Stimulated activated naive CD4-positive, alpha-beta T cell (primary cell): ENCODE measurements at places on chromosomes 7 and 10.

DNA sequence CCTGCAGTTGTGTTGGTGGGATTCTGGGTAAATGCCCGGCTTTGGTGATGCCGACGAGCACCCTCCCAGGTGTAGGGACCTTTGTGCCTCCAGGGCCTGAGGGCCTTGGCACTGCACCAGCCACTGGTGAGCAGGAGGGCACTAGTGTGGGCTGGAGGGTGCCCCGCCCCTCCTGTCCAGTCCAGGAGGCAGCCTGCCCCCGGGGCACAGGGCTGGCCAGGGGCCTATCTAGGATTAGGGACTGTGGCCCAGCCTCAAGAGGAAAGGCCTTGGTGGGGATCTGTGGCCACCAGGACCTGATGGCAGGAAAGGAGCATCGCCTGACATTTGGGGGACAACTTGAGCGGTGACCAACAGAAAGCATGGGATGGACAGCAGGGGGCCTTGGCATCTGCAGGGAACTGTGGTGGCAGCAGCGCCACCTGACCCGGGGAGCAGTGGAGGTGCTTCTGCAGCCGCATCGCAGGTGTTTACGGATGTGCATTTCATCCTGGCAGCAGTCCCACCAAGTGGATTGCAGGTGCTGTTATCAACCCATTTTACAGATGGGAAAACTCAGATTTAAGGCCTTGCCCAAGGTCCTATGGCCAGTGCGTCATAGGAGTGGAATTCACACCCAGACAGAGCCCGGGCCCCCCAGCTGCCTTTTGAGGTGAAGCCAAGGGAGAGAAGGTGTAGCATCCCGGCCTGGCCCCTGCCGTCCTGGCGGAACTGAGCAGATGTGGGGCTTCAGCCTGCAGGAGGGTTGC, 11.1 kb downstream of the ZNF316 start:
- DNase-seq, result no peak

DNA sequence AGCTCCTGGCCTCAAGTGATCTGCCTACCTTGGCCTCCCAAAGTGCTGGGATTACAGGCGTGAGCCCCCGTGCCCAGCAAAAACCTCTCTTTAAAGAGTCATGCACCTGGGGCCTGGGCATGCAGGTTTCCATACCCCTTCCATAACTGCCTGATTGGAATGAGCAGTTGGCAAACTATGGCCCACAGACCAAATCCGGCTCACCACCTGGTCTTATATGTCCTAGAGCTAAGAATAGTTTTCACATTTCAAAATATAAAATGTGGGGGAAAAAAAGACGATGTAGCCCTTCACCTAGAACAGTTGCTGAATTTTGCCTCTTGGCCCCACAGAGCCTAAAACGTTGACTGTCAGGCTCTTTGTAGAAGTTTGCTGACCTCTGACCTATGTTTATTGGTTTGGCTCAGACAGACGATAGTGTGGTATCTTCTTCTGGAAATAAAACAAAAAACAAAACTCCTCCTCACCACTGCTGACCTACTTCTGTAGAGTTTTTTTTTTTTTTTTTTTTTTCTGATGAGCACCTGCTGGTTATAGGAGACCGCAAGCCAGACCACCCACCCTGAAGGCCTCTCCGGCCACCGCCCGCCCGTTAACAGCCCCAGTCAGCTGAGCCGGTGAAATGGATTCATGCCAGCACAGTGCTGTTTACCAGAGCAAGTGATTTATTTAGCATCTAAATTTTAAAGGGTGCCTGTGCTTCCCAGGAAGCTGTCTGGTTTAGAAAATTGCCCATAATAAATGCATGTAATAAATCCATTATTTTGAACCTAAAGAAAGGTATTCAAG, 33.5 kb upstream of the SFRP5 start:
- no peak for DNase-seq

DNA sequence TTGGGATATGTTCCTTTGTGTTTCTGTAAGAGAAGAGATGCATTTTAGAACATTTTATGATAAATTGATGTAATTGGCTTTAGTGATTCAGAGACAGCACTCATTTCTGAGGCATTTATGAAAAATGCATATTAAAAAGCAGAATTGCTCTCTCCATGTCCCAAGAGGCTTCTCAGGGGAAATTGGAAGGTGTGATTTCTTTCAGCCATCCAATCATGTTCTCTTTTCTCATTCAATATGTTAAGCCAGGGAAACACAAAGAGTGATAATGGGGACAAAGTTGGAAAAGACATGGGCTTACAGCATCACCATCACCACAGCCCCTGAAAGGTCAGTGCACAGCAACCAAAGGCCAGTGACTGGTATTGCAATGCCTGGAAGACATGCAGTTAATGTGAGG, 129.9 kb upstream of the COL1A2 start:
- no peak for DNase-seq

DNA sequence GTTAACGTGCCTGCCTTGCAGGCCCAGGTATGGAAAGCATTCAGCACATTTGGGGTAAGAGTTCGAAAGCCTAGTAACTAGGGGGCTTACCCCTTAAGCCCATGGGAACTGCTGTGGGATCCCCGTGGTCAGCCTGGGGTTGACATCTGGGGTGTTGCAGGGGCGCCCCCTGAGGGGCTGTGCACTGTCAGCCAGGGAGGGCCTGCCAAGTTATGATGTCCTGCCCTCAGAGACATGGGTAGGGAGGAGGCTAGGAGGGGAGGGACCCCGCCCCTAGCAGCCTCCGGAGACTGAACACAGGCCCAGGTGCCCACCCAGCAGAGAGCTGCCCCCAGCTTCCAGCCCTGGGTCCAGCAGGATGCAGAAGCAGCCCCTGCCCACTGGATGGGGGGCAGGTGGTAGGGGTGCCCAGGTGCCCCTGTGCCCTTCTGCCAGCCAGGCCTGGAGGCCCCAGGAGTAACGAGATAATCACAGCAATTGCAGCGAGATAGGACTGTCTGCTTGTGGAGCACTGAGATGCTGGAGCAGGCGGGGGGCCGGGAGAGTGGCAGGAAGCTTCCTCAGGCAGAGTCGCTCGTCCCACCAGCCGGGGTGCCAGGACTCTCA, 153.3 kb downstream of the UBE2H start:
- DNase-seq, result no peak

- DNase-seq, result peak; percentile 49
Measured at GRCh38 chr10:4131407-4132215, 346.6 kb upstream of the KLF6 start.

GRCh38 chr7:72058579-72058978, 353.6 kb downstream of the CALN1 start:
- DNase-seq, result no peak

DNA sequence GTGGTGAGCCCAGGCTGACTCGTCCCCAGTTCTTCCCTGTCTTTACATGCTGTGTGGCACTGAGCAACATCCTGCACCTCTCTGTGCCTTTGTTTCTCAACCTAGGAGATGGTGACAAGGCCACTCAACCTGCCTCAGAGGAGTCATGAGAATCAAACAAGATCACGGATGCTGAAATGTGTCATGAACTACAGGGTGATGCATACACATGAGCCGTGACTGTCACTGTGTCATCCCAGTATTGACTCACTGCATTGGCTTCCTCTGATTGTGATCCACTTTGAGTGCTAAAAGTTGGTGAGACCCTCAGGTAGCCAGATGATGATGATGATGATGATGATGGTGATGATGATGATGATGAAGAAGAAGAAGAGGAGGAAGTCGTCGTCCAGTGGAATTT, 11.5 kb downstream of the C10orf71 start:
- no peak for DNase-seq

DNA sequence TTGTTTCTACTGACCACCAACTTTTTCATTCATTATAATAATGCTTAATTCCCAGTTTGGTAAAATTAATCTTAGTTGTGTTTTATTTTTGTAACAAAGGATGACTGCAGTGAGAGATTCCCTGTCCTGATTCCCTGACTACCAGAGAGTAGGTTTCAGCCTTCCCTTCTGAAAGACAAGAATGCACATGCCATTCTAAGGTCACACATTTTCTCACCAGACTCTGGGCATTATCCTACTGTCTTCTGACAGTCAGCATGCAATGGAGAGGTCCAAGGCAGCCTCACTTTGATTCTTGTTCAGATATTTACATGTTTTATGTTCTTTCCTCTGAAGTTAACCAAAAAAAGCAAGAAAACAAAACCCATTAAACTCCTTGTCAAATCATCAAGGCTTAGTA, 372.7 kb upstream of the CDC14C start:
- no peak for DNase-seq

- no peak for DNase-seq
Measured at GRCh38 chr7:41033500-41033899, 669.4 kb downstream of the INHBA start.
